HTR-8/SVneo (cell line): ENCODE measurements at places on chromosomes 7 and 10.
A peak's percentile ranks its signal among the peaks of the same experiment; 100 is the strongest.

DNA sequence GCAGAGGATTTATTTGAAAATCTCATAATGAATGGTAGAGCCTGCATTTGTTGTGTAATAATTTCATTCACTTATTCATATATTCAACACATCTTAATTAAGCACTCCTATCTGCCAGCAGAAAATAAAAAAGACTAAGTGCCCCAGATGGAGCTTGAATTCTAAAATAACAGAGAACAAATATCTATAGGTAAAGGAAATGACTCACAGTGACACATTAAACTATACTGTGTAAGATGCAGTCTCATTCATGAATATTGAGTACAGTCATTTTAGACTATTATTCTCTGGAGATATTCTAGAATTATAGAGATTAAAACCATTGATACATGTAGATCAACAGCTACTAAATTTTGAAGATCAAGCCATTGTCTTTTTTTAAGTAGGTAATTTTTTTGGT is 72.1 kb downstream of the PTPRZ1 start:
- DNase-seq: no peak

DNA sequence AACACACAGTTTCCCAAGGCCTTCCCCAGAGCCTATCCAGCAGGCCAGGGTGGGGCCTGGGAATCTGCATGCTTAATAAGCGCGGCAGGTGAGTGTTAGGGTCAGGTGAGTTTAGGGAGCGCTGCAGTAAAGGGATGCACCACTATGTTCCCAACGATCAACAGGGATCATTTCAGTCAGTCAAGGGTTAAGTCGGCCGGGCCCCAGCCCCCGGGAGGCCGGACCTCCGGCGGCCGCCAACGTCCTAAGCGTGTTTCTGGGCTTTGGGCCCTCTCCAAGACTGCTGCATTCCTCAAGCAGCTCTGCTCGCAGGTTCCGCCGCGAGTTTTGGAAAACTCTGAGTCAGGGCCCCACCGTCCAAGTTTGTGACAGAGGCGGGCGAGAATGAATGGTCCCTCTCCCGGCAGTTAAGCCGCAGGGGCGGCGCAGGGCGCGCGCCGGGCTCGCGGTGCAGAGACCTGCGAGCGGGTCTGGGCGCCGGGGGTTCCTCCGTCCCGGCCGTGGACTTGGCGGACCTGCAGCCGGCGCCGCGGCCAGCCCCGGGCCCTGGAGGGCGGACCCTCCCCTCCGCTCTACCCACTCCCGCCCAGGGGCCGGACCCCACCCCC is 81.6 kb downstream of the ARHGAP22 start:
- DNase-seq: peak; percentile 51

- no peak for DNase-seq
Observed at GRCh38 chr10:70233939-70234300, 691 bp upstream of the PPA1 start.

- no peak for DNase-seq
Observed at GRCh38 chr10:112898540-112899390, 51.3 kb upstream of the TCF7L2 start.

- DNase-seq: no peak
Observed at GRCh38 chr7:16419859-16420258, 1.5 kb downstream of the CRPPA start.

DNA sequence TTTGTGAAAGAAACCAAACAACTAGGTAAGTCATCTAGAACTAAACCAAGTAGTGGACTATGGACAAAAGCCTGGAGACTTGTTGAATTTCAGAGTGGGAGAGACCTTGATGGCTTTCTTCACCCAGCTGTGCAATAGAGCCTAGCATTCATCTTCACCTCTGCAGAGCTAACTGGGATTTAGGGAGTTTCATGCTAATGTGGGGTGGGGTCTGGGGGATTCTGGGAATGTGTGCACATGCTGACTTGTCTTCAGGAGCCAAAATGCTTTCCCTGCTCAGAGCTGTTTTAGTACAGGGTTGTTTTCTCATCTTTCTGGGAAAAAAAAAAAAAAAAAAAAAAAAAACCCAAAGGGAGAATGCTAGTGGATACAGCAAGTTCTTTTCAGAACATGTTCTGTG is 81.3 kb upstream of the ARHGAP21 start:
- DNase-seq: no peak

GRCh38 chr7:36986511-36986933 is 262.2 kb upstream of the AOAH start:
- no peak for DNase-seq

DNA sequence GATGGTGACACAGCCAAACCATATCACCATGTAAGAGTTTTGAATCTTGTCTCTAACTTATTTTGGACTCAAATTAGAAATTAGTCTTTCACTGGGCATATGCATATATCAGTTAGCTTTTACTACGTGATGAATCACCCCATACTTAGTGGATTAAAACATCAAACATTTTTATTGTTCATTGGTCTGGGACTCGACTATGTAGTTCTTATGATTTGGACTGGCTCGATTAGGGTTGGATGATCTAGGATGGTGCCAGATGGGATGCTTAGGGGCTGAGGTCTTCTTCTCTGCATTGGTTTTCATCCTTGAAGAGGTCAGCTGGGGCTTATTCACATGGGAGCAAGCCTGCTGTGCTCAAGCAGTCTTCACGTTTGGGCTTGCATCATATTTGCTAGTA is 264.9 kb downstream of the EXOC4 start:
- DNase-seq: no peak

GRCh38 chr7:8070451-8071180 is 102.0 kb downstream of the GLCCI1 start:
- no peak for DNase-seq

DNA sequence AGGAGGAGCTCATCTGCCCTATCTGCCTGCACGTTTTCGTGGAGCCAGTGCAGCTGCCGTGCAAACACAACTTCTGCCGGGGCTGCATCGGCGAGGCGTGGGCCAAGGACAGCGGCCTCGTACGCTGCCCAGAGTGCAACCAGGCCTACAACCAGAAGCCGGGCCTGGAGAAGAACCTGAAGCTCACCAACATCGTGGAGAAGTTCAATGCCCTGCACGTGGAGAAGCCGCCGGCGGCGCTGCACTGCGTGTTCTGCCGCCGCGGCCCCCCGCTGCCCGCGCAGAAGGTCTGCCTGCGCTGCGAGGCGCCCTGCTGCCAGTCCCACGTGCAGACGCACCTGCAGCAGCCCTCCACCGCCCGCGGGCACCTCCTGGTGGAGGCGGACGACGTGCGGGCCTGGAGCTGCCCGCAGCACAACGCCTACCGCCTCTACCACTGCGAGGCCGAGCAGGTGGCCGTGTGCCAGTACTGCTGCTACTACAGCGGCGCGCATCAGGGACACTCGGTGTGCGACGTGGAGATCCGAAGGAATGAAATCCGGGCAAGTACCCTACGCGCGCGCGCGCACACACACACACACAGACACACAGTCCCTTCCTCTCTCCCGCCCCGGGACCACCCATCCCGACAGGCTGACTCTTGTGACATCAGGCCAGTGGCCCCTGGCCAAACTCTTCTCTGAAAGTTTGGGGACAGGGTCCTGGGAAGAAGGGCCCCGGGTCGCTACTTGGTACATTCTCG is 538 bp downstream of the TRIM8 start:
- DNase-seq: no peak

DNA sequence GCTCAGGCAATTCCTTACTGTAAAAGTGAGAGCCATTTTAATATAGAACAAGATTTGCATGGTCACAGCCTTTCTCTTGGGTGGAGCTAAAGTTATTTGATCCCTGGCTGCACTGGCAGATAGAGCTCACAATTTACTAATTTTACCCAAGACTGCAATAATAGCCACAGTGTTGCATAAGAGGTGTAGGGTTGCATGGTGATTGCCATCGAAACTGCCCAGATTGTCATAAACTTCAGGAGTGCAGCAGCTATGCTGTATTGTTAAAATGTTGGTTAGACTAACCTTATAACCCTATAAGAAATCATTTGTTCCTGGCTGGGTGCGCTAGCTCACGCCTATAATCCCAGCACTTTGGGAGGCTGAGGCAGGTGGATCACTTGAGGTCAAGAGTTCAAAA is 50.0 kb downstream of the VCL start:
- peak; percentile 53 for DNase-seq

- peak; percentile 60 for DNase-seq
Observed at GRCh38 chr10:86960003-86960862, 1.8 kb downstream of the SNCG start.

DNA sequence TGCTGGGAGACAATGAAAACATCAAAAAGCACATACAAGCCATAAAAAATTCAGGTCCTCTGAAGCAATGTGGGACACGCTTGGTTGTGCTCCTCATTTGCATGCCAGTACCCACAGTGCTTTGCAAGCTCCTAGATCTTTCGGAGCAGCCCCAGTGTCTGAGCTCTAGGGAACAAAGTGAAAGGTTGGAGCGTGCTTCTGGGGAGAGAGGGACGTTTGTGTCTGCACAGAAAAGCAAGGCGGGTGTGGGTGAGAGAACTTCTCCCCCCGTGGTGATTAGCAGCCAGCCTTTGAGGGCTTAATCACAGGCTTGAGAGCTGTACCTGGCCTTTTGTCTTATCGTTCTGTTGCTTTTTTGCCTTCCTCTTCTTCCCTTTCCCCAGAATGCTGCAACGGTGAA is 76.7 kb upstream of the HABP2 start:
- no peak for DNase-seq

DNA sequence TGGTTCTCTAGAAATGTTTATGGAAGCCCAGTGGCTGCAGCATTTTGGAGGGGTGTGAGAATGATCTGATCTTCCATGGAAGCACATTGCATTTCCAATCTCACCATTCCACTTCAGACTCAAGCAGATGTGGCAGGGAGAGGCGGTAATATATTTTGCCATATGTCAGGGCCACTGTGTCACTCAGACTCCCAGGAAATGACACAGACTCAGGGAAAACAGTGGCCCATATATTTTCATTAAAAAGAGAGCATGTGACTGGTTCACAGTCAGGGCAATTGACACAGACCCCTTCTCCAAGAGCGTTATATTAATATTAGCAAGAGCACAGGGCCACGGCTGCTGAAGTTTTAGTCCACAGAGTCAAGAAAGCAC is 149.3 kb upstream of the NRP1 start:
- DNase-seq: no peak
